Vein endothelial cell (primary cell): ENCODE measurements at places on chromosomes 16 and 17. TPM values are rescaled to one million over a fixed set of nuclear protein-coding genes. Genes with fewer than 3 reads are reported as not detected.

Gene SMIM22
- not detected in 2 replicates for total RNA-seq

Gene SYNGR3
- 1.9 and 6.9 TPM in 2 replicates for total RNA-seq

Gene RAMP2
- 7.6 and 19.6 TPM in 2 replicates for total RNA-seq

Gene CXCL16
- total RNA-seq, result 2.0 and 3.9 TPM in 2 replicates
